Activated CD8-positive, alpha-beta memory T cell treated with anti-CD3 and anti-CD28 coated beads for 1 hour (primary cell): ENCODE measurements at places on chromosomes 16 and 17.

- DNase-seq, result no peak
These were observed 8.4 kb downstream of the ARL2BP start for GRCh38 chr16:57253466-57253865.

DNA sequence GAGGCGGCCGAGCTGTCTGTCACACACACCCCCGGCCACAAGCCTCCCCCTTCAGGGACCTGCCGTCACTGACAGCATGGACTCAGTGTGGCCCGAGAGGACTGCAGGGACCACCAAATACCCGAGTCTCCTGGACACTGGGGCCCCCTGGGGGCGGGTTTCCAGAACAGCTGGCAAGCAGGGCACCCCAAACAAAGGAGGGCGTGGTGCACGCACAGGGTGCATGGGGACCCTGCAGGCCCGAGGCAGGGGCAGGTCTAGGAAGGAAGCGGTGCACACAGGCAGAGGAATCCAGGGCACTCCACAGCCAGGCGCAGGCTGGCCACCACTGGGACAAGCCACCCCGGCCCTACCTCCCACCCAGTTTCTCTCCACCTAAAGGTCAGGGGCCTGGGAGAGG lies 28.7 kb upstream of the ENPP7 start:
- no peak for DNase-seq

DNA sequence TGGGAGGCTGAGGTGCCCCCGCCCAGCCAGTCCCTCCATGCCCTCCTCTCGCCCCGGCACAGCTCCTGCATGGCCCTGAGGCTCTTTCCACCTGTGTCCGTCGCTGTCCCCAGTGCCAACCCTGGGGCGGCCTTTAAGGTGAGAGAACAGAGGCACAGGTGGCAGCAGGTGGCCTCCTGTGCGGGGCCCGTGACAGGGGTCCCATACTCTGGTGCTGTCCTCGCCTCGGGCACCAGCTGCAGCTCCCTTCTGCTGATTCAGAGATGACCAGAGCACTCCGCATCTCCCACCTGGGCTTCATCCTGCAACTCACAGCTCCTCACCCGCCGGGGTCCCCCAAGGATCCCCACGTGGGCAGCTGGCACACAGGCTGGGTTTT lies 8.0 kb downstream of the PRSS27 start:
- no peak for DNase-seq

GRCh38 chr16:80591071-80591915 lies 50.5 kb downstream of the DYNLRB2 start:
- no peak for DNase-seq

DNA sequence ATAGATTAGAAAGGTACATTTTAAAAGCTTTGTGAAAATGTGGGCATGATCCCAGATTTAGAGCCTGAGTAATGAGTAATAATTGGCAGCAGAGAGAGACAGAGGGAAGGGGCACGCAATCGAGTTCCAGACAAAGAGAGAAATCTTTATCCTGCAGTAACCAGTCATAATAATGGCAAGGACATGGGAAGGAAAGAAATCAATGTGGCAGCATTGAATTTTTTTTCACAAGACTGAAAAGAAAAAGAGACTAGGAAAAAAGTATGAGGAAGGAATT lies 790.8 kb upstream of the SOX9 start:
- DNase-seq, result no peak

DNA sequence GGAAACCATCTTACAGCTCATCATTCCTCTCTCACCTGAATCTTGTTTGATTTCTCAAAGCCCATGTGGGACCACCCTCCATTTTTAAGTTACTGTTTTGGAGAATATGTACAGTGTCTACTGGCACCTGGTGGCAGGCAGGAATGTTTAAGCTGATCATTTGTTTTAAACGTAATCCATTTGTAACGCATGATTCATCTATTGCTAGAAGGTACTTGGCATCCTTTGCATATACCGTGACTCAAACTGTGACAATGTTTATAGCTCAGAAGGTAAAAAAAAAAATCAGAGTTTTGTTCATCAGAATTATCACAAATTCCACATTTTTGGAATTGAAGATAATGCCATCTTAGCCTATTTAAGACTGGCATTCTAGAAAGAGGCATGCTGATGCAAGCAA lies 1007.5 kb upstream of the EEF2KMT start:
- no peak for DNase-seq

DNA sequence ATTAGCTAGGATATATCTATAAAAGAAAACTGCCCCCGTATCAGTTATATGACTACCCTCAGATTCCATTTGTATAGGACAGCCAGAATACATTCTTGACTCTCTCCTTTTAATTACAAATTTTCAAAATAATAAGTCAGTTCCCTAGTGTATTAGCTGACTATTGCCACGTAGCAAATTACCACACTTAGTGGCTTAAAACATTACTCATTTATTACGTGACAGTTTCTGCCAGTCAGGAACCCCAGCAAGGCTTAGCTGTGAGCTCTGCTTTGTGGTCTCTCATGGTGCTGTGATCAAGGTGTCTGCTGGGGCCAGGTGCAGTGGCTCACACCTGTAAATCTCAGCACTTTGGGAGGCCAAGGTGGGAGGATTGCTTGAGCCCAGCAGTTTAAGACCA lies 13.9 kb upstream of the SCNN1B start:
- DNase-seq, result no peak

- DNase-seq, result no peak
These were observed 146.9 kb downstream of the C16orf95 start for GRCh38 chr16:87170310-87170709.

GRCh38 chr17:58569196-58569595 lies 54.8 kb upstream of the MTMR4 start:
- DNase-seq, result no peak

DNA sequence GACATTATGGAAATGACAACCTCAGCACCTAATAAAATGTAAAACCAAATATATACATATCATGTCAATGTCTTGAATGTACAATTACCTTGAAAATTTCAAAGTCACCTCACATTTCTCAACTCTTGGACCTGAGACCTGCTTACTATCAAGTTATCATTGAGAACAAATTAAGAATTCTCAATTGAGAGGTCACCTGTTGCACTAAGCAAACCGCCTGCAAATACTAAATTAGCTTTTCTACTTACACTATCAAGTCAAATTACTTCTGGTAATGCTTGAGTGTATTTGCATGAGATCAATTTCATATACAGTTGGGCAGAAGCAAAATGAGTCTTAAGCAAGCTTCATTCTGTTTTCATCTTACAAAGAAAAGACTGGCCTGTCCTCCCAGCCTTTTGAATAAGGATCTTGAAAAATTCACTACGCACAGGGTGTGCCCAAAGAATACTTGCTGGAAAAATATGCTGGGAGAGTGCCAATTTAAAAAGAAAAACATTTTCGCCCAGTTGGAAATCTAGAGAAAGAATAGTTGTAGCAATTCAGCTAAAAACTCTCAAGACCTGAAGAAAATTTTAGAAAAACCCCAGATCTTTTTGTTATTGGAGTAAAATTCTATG lies 35.7 kb downstream of the KANSL1 start:
- DNase-seq, result no peak

- no peak for DNase-seq
These were observed 1.4 kb downstream of the ALDOC start for GRCh38 chr17:28575126-28575795.

DNA sequence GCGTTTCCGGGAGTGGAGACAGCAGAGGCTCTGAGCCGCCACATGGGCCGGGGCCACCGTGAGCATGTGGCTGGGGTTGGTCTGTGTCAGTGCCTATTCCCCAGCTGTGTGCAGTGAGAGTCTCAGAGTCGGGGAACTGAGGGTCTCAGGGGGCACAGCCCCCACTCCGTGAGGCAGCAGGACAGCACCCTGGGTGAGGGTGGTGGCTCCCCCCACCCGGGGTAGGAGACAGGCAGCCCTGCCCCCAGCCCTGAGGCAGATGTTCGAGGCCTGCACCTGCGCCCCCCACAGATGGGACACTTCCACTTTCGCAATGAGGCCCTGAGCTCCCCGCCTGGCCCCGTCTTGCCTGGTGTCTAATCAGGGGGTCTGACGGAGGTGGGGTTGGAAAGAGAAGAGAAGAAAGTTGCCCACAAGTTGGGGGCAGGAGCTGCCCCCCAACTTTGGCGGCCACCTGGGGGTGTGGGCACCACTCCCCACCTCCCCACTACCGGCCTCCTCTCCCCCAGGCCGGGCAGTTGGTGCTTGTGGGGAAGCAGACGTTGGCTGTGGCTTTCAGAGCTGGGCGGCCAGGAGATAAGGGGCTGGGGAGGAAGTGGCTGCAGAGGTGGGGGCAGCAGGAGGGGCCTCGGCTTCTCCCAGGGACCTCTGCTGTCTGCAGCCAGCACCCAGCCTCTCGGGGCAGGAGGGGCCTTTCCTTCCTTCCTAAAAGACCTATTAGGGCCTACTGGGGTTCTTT lies 1.8 kb upstream of the CBFA2T3 start:
- no peak for DNase-seq

- no peak for DNase-seq
These were observed 53.9 kb upstream of the TMC5 start for GRCh38 chr16:19363740-19364139.

- no peak for DNase-seq
These were observed 12.3 kb downstream of the HMOX2 start for GRCh38 chr16:4488499-4488967.

DNA sequence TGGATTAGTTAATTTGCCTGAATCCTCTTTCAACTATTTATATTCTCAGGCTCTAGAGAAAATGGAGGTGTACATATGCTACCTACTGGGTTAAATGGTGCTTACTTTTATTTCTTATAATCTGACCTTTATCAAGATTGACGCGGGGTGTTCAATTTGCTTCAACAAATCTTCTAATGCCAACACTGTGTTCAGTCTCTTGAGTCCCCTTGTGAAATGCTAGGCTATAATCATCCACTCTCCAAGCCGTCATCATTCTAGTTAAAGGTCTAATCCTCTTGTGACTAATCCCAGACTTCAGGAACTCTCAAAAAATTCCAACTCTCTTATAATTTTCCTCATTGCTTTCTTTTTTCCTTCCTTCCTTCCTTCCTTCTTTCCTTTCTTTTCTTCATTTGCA lies 1396.2 kb downstream of the CDH8 start:
- DNase-seq, result no peak

DNA sequence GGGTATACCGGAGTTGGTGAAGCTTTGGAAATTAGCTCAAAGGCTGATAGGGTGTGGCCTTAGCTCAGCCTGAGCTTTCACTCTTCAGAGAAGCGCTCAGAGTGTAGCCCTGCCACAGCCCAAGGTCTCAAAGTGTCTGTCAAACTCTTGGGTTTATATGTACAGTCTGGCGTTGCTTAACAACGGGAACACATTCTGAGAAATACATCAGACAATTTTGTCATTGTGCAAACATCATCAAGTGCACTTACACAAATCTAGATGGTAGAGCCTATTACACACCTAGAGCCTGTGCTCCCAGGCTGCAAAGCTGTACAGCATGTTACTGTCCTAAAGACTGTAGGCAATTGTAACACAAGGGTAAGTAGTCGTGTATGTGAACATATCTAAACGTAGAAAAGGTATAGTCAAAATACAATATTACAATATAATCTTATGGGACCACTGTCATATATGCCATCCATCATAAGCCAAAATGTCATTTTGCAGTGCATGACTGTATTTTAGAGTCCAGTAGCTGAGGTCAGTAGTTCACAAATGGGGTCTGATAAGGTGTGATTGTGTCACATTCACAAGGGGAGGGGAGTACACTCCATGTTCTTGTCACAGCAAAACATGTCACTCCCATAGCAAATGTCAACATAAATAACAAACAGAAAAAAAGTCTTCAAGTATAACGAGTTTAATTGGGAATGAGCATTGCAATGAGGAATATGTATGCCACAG lies 20.6 kb downstream of the CHAD start:
- no peak for DNase-seq

DNA sequence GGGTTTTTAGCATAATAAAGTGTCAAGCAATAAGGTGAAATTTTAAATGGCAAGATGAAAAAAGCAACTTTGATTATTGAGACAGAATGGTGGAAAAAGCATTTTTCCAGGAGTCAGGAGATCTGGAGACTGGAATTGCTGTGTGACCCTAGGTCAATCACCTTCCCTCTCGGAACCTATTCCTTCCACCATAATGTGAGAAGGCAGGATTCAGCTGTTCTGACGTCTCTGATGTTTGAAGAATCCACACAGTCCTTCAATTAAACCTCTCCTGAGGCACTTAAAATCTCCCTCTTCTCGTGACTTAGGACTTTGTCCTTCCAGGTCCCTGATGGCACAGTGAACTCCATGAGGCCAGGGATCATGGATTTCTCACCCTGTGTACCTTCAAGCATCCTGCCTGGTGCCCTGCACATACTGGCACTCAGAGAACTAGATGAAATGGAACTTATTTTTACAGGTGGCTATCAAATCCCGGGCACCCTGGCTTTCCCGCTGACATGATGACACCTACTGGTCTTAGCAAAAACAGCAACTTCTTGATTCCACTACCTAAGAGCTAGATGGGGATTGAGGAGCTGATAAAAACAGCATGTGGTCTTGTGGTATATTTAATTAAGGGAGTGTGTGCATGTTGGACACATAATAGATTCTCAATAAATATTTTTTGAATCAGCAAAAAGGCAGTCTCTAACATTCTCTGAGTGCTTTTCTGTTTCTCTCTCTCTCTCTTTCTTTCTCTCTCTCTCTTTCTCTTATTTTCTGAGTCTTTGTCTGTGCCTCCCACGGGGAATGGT lies 2.3 kb upstream of the CCDC182 start:
- peak; percentile 12 for DNase-seq

DNA sequence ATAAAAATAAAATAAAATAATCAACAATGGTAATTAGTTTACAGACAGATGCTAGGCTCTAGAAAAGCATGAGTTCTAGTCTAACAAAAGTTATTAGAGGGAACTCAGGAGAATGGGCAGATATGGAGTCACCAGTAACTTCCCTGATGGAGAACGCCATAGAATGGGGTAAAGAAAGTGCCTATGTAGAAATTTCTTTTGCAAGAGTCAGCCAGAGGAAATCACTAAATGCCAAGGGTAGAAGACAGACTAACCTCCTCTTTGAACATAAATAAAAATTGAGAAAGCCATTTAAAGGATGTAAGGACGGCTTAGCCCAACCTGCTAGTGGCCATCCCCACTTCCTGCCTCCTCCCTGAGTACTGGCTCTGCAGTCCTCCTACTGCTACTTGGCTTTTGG lies 141.6 kb downstream of the VPS53 start:
- no peak for DNase-seq

DNA sequence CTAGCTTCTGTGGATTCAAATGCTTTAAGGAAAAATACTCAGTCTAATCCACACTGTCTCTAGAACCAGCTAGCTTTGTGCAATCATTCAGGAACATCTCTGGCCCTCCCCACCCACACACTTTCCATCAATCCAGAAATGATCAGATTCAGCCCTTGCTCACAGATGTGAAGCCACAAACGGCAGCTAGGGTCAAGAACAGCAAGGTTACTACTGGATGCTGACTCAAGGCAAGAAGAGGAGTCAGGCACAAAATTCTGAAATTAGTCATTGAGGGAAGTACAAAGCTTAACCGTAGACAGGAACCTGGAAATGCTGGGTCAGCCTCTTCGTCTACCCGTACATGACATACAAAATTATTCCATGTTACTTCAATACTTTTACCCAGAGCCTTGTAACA lies 174.6 kb downstream of the CDH13 start:
- DNase-seq, result no peak

GRCh38 chr16:2692948-2693651 lies 10.8 kb downstream of the KCTD5 start:
- DNase-seq, result no peak

GRCh38 chr16:4364196-4365013 lies 7.2 kb upstream of the VASN start:
- no peak for DNase-seq
